Stimulated activated CD4-positive, alpha-beta T cell treated with anti-CD3 and anti-CD28 coated beads, Interleukin-12 subunit alpha, Interleukin-12 subunit beta, amount 100 ng/mL, for 48 hours (primary cell): ENCODE measurements at places on chromosomes 12 and 14.

GRCh38 chr14:92880851-92881250 lies 42.1 kb upstream of the CHGA start:
- no peak for DNase-seq

- no peak for DNase-seq
Measured at GRCh38 chr12:77402716-77403115, 337.3 kb upstream of the E2F7 start.

DNA sequence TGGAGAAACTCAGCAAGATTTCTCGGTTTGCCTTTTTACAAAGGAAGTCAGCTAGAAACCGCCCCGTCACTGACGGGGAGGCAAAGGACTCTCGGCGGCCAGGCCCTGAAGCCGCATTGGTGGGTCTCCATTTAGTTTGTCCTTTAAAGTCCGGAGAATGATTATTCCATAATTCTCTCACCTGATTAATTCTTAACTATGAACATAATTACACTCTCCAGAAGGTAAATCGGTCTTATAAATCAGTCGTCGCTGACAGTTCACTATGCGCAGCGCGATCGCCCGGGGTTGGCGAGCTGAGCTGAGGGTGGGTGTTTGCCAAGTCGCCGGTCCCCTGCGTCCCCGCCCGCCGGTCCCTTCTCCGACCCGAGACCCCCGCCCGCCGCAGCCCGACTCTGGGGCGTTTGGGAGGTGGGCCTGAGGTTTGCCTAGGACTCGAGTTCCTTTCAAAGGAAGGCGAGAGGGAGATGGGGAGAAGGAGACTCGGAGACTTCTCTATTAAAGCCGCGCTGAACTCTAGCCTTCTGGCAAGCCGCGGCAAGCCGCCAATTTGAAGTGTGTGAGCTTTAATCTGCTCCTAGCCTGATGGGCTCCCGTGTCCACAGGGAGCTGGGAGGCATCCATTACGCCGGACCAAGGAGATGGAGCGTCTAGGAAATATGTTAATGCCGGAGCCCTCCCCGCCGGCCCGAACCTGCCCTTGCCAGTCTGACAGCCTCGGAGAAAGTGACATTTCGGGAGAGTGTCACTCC lies 392.9 kb downstream of the NOVA1 start:
- DNase-seq = no peak

- no peak for DNase-seq
Measured at GRCh38 chr12:20119596-20120402, 248.5 kb upstream of the PDE3A start.

- no peak for DNase-seq
Measured at GRCh38 chr12:78101946-78102635, 271.4 kb downstream of the NAV3 start.

GRCh38 chr12:25463521-25463920 lies 89.6 kb downstream of the LMNTD1 start:
- no peak for DNase-seq

- DNase-seq = no peak
Measured at GRCh38 chr14:55125403-55125802, 3.6 kb upstream of the LGALS3 start.

DNA sequence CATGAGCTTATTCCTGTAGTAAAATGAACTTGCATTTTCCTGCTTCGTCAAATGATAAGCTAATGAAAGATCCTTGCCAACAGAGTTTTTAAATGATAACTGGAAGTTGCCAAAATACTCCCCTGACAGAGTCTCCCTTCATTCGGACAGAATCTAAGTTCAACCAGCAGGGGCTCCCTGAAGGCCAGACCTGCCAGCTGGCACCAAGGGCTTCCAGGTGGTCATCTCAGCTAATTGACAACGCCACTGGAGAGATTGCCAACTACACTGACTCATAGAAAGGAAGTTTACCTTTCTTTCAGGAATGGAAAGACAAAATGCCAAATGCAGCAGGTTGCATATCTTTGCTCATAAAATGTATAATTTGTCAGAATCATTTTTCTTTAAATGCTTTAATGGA lies 462.8 kb downstream of the GXYLT1 start:
- DNase-seq = no peak

- no peak for DNase-seq
Measured at GRCh38 chr12:84875241-84875640, 37.4 kb downstream of the SLC6A15 start.

DNA sequence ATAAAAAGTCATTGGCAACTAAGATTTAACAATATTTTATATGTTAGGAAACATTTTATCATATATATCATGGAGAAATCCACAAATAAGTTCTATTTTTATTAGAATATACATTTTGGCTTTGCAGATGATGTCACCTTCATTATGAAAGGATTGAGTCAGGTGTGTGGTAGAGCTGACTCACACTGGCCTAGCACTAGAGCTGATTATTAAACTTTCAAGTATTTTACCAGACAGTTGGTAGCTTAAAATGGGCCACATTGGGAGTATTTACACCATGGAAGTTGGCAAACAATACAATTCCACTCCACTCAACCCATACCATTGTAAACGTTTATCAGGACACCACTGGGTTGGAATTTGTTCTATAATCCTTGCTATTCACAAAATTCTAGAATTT lies 1036.6 kb downstream of the TRHDE start:
- no peak for DNase-seq

GRCh38 chr14:96484399-96484798 lies 17.8 kb upstream of the PAPOLA start:
- DNase-seq = no peak

DNA sequence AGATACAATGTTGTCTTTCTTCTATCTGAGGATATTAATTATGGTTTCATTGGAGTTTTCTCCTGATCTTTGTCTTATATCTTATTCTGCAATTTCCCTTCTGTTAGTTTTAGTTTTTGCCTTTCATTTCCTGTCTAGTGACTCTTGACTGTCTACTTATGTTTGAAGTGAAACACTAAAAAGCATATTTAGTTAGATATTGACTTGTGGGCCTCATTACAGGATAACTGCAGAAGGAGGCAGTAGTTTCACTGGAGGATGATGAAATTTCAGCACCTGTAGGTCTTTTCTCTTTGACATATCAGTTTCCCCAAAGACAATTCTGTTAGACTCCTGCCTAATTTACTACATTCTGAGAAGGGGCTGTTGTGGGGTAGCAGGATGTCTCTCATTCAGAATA lies 97.5 kb upstream of the NEDD1 start:
- DNase-seq = no peak

DNA sequence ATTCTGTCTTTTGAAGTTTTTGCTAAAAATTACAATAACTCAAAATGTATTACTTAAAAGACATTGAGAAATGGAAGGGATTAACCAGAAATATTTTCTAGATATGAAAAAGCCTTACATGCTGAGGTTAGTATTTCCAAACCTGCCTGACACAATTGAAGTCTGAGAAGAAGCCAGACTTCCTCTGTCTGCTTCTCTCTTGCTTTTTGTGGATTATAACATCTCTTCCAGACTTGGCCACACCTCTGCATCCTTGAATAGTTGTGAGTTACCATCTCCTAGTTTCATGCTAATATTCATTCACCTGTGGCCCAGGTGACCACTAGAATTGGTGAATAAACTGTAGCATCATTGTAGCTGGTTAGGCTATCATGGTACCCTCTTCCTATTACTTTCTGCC lies 497.6 kb downstream of the SLC16A7 start:
- no peak for DNase-seq

GRCh38 chr14:67935371-67935770 lies 115.8 kb downstream of the RAD51B start:
- DNase-seq = no peak

DNA sequence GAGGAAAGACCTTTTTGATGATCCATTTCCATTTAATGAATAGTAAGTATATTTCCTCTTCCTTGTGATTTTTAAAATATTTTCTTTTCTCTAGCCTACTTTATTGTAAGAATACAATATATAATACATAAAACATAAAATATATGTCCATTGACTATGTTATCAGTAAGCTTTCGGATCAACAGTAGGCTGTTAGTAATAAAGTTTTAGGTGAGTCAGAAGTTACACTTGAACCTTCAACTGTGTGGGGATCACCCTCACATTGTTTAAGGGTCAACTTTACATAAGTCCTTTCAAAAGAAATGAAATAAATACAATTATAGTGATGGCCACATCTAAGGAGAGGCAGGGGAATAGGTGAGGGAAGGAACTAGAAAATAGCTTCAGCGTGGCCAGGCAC lies 5.0 kb upstream of the TFCP2 start:
- no peak for DNase-seq
